Activated CD8-positive, alpha-beta memory T cell treated with anti-CD3 and anti-CD28 coated beads for 1 hour (primary cell): ENCODE measurements at places on chromosomes 2 and 18.

GRCh38 chr2:66236816-66237802 is 197.8 kb upstream of the MEIS1 start:
- DNase-seq, result no peak

GRCh38 chr2:98455494-98455976 is 10.9 kb downstream of the INPP4A start:
- DNase-seq, result no peak

GRCh38 chr2:216632952-216633615 is at the start of gene IGFBP2:
Gene IGFBP2 (plus strand): TSS chr2:216633420. CDS start chr2:216633524, 104 bp downstream.
- DNase-seq, result no peak

GRCh38 chr2:71882949-71883472 is 264.7 kb downstream of the CYP26B1 start:
- no peak for DNase-seq

DNA sequence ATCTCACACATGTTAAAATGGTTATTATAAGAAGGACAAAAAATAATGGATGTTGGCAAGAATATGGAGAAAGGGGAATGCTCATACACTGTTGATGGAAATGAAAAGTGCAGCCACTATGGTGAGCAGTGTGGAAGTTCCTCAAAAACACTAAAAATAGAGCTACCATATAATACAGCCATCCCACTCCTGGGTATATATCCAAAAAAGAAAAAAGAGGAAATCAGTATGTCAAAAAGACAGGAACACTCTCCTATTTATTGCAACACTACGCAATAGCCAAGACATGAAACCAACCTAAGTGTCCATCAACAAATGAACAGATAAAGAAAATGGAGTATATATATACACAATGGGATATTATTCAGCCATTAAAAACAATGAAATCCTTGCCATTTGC is 642.6 kb downstream of the RNF144A start:
- DNase-seq, result no peak

DNA sequence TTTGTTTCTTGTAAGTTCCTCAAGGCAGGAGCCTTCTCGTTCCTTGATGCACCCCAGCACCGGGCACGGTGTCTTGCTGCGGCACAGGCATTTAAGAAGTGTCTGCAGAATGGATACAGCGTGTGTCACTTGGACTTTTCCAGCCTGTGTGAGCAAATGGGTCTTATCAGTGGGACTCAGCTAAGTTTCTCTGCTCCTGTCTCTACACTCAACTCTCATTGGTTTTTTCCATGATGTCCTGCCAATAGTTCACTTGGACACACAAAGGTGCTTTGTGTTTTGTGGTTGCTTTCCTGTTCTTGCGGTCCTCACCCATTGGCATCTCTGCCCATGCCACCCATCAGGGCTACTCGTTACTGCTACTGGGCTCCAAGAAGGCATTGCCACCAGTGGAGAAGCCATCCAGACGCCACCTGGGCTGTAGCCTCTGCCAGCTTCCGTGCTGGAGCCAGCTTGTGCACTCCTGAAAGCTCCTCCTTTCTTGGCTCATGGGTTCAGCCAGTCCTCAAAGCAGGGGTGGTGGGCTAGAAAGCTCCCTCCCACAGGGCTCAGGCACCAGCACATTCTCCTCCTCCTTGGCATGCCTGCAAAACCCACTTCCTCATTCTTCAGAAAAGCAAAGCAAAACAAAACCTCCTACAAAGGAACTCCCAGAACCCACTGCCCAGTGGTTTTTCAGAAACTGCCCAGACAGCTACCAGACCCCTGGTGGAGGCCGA is 41.4 kb downstream of the IL1R2 start:
- no peak for DNase-seq

DNA sequence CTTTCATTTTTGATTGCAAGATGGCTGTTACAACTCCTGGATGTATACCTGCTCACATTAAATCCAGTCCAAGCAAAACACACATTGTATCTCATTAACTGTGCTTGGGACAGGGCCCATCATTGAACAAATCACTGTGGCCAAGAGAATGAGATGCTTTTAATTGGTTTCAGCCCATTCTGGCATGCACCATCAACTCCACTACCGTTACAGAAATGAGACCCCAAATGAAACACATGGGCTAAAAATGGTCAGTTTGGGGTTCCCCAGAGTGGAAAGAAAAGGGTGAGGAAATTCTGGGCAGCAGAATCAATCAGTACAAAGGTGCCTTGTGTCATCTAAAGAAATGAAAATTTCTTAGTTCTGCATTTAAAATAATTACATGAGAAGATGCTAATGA is 52.7 kb downstream of the FAM171B start:
- DNase-seq, result no peak

DNA sequence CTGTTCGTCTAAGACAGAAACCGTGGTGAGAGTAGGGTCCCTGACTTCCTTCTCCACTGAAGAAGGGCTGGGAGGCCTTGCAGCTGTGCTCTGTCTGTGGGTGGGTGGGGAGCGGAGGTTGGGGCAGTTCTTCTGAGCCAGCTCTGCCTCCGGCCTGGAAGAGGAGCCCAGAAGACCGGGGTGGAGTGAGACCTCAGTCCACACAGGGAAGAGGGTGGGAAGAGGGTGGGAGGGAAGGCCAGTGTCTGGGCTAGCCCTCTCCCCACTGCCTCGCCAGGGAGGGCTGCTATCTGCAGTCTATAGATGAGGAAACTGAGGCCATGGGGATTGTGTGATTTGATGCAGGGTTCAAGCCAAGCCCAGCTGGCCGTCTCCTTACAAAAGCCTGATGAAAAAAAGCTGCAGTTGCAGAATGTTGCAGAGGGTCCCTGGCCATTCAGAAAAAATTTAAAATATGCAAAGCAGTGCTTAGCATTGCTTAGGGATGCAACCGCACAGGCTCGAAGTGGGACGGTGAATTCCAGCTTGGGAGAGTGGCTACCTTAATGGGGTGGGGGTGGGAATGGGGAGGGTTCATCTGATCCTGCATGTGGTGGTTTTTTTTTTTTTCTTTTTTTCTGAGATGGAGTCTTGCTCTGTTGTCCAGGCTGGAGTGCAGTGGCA is 181.6 kb upstream of the HS6ST1 start:
- no peak for DNase-seq

DNA sequence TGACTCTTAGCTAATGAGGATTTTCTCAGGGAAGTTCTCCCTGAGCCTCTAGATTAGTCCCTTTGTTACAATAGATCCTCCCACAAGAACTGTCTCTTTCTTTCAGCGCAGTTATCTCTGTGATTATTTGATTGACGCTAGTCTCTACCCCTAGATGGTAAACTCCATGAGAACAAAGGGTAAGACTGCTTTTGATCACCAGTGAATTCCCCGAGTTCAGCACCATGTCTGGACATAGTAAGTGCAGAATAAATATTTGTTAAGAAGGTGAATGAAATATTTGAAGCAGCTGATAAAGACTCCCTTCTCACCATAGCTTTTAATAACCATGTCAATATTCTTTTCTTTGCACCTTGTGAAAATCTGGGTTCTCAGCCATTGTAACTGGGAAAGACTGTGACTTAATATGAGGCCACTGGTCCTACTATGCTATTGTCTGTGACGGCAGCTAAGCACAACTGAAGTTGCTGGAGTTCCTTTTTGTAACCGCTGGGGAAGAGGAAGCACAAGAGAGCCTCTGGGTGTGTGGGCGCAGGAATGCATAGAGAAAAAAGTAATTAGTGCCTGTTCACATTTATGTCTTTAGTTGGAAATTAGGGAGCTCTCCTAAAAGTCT is 214.7 kb downstream of the TGIF1 start:
- DNase-seq, result no peak

DNA sequence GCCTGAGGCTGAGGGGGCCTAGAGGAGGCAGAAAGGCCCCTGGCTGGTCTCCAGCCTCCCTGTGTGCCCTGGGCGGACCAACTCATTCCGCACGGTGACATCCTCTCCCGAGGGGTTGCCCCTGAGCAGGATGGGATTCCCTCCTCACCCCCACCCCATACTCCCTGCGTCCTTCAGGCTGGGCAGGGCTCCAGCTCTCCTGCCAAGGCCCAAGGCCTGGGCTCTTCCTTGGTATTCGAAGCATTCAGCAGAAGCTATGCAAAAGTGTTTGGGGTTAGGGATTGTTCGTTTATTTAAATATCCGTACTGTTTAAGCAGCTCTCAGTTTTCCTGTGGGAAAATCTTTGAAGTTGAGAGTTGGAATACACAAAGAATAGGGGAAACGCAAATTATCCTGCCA is 113.1 kb upstream of the RAB12 start:
- no peak for DNase-seq
